ENCODE measurements at places on chromosomes 5 and 9. TPM values are rescaled to one million over a fixed set of nuclear protein-coding genes. Genes with fewer than 3 reads are reported as not detected.

DNA sequence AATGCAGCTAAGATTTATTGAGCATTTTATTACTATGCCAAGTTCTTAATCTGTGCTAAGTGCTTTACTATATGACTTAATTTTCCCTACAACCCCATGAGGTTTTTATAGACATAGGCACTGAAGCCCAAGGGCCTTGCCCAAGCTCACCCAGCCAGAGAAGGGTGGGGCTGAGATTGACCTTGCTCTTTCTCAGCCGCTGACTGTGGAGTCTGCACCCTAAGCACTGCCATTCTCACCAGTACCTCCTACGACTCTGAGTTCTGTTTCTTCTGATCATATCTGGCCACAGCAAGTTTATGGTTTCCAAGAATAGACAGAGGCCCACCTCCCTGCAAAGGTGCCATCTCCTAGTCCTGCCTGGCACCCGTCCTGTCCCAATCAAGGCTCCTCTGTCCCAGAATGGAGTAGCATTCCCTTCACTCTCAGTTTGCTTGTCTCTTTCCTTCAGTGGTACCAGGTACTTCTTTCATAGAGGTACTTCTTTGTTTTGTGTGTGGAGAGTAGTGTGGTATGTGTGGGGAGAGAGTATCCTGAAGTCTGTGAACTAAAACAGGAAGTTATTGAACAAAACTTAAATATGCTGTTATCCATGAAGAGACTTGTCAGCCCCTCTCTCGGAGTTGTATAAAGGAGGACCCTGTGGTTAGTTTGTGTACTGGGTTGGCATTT lies 42.6 kb downstream of the CSF1R start:
- H3K4me1 ChIP-seq, result no peaks in the 10 kb centered on the region
- no peak overlapping the region for H3K27ac ChIP-seq
- H3K36me3 ChIP-seq, result peaks cover 61% of the 10 kb centered on the region
- H3K27me3 ChIP-seq, result no peaks in the 10 kb centered on the region
- no peak for DNase-seq

BICD2 gene
- total RNA-seq, result 14.9 TPM

- H3K27ac ChIP-seq, result no peak overlapping the region
- H3K4me3 ChIP-seq, result no peak overlapping the region
- H3K36me3 ChIP-seq, result no peaks in the 10 kb centered on the region
- H3K27me3 ChIP-seq, result no peaks in the 10 kb centered on the region
These were observed 33.5 kb upstream of the SLC28A3 start for GRCh38 chr9:84374013-84374412.

- no peak overlapping the region for H3K27ac ChIP-seq
- no peaks in the 10 kb centered on the region for H3K36me3 ChIP-seq
- no peaks in the 10 kb centered on the region for H3K4me1 ChIP-seq
- no peak overlapping the region for H3K4me3 ChIP-seq
- DNase-seq, result no peak
These were observed 33.5 kb upstream of the LRRC14B start for GRCh38 chr5:157801-158200.

GRCh38 chr5:91311697-91312501 lies 71.2 kb downstream of the ARRDC3 start:
- no peak overlapping the region for H3K4me3 ChIP-seq
- peak overlapping the region; percentile 56 for H3K27ac ChIP-seq
- no peak for DNase-seq
- H3K36me3 ChIP-seq, result no peaks in the 10 kb centered on the region
- H3K27me3 ChIP-seq, result no peaks in the 10 kb centered on the region

GRCh38 chr5:153551537-153552079 lies 61.1 kb downstream of the GRIA1 start:
- no peak overlapping the region for H3K4me3 ChIP-seq
- H3K4me1 ChIP-seq, result no peaks in the 10 kb centered on the region
- DNase-seq, result no peak
- no peak overlapping the region for H3K27ac ChIP-seq
- no peaks in the 10 kb centered on the region for H3K27me3 ChIP-seq

CDH10 gene
- not detected for total RNA-seq

ATG10 gene
- total RNA-seq, result 6.8 TPM
